ENCODE measurements at places on chromosomes 3 and 15.

GRCh38 chr3:147471741-147472140, 62.6 kb downstream of the ZIC1 start:
- no peak for DNase-seq

GRCh38 chr15:76333720-76334437, 2.7 kb upstream of the ISL2 start:
- no peak for DNase-seq

GRCh38 chr15:94042180-94042928, 189.0 kb upstream of the MCTP2 start:
- DNase-seq = no peak

DNA sequence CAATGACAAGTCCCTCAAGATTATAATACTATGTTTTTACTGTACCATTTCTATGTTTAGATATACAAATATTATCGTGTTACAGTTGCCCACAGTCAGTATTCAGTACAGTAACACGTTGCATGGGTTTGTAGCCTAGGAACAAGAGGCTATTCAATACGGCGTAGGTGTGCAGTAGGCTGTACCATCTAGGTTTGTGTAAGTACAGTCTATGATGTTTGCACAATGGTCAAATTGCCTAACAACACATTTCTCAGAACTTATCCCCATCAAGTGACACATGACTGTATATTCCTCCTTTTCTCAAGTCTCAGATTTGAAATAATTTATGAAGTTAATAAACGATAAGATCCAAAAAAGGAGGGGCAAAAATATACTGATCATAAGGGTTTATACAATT, 21.7 kb downstream of the ZDHHC3 start:
- DNase-seq = no peak

- no peak for DNase-seq
Measured at GRCh38 chr3:156148345-156148945, 28.1 kb downstream of the KCNAB1 start.

DNA sequence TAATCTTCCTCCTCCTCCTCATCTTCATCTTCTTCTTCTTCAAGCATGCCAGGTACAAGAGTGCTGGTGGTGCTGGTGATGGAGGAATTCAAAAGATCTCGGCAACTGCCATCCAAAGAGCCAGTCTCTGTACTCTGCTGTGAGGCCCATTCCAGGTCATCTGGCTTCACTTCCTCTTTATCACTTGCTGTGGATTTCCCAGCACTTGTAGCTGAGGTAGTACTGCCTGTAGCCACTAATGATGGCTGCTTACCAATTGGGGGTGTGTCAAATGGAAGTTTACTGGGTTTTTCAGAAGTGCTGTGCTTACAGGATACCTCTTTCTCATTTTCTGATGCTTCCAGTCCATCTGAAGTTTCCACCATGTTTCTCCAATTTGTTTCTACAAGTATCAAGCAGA, 28.8 kb upstream of the SHC4 start:
- DNase-seq = no peak

DNA sequence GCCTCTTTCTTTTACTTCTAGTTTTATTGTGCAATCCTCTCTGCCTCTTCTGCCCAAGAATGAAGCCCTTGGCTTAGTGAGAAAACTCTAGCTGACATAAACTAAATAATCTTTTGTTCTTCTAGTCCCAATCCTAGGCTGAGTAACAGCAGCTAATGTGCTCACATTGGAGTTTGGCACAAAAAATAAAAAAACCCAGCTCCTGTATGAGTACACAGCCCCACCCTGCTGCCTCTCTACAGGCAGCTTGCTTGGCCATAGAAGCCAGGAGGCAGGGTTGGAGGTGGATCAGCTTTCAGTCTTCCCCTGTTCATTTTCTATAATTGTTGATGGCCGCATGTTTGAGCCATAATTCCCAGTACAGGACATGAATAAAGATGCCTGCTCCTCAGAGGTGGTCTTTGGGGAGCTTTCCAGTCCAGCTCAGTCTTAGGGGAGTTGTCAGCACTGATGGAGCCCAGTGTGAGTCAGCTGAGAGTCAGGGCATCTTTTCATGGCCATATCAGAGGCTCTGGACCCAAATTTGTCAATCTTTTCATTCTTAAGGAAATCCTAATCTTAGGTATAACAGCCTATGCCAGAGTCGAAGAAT, 46.7 kb downstream of the RTP1 start:
- DNase-seq = no peak

- no peak for DNase-seq
Measured at GRCh38 chr15:90787881-90788280, 70.7 kb downstream of the BLM start.

DNA sequence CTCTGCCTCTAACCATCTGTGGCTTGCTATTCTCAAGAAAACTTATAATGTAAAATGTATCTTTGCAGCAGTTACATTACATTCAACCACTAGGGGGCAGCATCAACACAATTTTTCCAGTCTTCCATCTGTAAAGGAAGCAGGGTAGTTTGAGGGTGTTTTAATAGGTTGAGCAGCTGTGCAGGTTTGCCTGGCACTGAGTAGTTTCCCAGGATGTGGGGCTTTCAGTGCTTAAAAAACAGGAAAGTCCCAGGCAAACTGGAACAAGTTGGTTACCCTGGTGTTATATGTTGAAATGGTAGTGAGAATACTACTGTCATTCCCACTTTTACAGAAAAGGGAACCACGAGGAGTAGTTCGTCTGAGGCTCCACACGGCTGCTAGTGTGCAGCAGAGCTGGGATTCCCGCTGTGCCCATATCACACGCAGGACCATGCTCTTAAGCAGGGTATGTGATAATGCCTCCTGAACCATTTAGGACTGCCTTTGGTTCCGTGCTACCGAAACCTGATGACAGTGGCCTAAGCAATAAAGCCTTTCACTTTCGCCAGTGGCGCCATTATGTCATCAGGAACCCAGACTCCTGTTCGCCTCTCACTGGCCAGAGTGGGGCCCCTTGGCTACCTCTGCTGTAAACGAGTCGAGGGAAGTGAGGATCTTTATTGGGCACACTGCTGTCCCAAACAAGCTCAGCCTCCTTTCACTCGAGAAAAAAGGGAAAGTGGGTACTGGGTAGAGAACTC, 64.7 kb upstream of the ZBTB38 start:
- DNase-seq = peak; percentile 72

GRCh38 chr3:97992547-97993173, 20.4 kb upstream of the RIOX2 start:
- DNase-seq = no peak

DNA sequence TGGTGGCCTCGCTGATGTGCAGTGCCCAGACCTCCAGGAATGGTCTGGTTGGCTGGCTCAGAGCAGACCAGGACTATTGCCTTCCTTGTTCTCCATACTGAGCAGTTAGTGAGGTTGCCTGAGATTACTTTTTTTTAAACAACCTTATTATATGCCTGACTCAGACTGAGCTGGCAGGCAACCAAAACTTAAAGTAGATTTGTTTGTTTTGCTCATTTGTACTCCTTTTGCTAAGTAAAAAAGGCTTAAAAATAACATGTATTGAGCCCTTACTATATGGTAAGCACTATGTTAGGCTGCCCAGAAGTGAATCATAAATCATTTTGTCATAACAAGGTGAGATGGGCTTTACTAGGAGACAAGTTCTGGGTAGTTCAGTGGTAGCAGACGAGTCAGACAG, 92.4 kb downstream of the GHSR start:
- DNase-seq = no peak

GRCh38 chr3:37952564-37952963, 38.0 kb upstream of the VILL start:
- no peak for DNase-seq

GRCh38 chr3:158167737-158168557, 58.1 kb downstream of the RSRC1 start:
- DNase-seq = no peak

GRCh38 chr3:138114431-138114918, 933 bp downstream of the DZIP1L start:
- DNase-seq = peak; percentile 23

GRCh38 chr3:196207159-196207832, 3.9 kb downstream of the ZDHHC19 start:
- DNase-seq = no peak

DNA sequence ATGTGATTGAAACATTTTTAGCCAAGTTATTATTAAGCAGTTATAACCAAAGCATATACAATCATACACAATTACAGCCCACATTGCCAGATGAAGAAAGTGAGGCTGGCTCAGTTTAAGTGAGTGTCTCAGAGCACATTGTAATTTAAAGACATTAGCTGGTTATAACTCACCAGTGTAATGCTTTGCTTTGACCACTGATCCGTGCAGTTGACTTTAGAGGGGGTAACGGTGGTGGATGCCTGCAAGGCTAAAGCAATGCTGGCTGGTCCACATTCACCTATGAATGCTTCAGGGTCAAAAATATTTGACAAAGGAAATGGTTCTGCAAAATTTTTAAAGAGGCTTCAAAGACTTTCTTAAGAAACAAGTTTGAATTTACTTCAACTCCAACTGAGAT, 1.2 kb downstream of the C3orf85 start:
- peak; percentile 52 for DNase-seq

GRCh38 chr3:36486009-36486795, 105.9 kb downstream of the STAC start:
- no peak for DNase-seq
